ENCODE measurements at places on chromosomes 7 and 10.

DNA sequence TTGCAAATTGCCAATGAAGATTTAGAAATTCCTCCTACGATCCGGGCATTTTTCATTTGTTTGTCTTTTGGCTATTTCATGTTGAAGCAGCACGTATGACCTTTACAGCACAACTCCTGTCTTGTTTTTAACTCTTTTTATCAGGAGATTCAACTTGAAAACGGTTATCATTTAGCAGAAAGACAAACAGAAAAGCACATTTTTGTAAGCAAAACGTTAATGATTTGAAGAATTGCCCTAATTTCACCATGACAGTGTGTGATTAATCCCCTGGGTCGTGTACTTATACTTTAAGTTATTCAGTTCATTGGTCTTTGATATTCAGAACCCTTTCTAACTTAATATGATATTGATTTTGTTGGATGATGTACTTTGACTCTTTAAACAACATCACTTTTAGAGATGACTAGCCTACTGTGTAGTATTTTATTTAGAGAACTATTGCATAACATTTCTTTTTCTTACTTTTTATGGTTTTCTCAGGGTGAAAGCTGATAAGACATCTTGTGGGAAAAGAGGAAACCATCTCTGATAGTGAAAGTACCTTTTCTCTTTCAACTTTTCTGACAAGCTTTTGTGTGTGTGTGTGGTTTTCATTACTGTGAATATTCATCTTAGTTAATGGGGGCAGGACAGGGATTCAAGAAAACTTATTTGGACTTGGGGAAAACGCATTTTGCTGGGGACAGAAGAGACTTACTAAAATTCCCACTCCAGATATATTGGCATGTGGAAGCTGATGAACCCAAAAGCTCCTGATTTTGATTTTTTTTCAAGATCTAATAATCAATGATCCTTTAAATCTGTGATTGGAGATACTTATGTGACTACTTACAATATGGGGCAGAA lies 8.1 kb downstream of the HHEX start:
- DNase-seq = no peak

GRCh38 chr10:30309403-30309802 lies 39.7 kb downstream of the MTPAP start:
- no peak for DNase-seq

DNA sequence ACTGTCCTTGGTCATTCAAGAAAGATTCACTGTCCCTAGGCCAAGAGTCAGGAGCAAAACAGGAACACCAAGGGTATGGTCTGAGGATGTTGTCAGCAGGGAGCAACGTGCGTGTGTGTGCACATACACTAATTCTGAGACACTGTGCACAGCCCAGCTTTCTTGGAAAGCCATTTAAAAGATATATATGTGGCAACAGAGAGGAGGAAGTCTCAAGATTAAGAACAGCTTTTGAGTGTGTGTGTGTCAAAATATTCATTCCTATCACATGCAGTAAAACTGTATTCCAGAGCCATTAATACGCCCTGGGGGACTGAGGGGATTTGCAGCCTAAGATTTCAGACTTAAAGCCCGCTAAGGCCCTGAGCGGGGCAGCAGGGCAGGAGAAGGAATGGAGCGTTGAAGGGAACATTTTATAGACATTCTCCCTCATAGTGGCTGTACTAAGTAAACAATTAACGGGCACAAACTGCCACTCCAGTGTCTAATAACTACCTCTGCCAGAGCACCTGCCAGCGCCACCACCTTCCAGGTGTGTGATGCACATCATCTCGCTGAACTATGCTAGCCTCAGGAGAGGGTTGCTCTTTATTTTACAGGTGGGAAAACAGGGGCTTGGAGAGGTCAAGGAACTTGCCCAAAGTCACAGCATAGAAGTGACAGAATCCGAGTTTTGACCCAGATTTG lies 2.0 kb downstream of the NOD1 start:
- no peak for DNase-seq

- no peak for DNase-seq
Measured at GRCh38 chr7:102425639-102426267, 7.6 kb upstream of the ORAI2 start.

GRCh38 chr10:14836208-14836607 lies 1.6 kb downstream of the CDNF start:
- no peak for DNase-seq

GRCh38 chr10:130300608-130301020 lies 164.4 kb downstream of the GLRX3 start:
- DNase-seq = no peak

GRCh38 chr7:51376420-51377092 lies 59.9 kb upstream of the COBL start:
- no peak for DNase-seq

GRCh38 chr10:17237915-17238444 lies 9.9 kb downstream of the VIM start:
- DNase-seq = no peak

GRCh38 chr7:150375662-150376521 lies 3.2 kb upstream of the ZNF775 start:
- DNase-seq = no peak

DNA sequence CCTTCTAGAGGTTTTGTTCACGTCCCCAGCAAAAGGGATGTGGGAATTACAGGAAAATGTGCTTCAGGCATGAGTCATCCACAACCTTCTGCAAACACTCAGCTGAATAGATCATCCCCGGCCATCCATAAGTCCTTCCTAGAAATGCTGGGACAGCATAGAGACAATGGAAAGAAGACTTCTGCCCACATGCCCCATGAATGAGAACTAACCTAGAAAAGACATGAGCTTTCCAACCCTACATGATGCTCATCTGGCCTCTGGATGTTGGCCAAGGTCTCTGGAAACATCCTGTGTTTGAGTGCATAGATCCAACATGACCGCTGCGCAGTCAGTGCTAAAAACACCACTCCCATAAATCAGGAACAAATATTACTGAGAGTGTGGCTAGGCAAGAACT lies 277.5 kb downstream of the PLXNA4 start:
- peak; percentile 17 for DNase-seq

- DNase-seq = no peak
Measured at GRCh38 chr7:141072548-141073172, 1.2 kb upstream of the TMEM178B start.

GRCh38 chr7:38704751-38705150 lies 73.6 kb upstream of the AMPH start:
- DNase-seq = no peak

DNA sequence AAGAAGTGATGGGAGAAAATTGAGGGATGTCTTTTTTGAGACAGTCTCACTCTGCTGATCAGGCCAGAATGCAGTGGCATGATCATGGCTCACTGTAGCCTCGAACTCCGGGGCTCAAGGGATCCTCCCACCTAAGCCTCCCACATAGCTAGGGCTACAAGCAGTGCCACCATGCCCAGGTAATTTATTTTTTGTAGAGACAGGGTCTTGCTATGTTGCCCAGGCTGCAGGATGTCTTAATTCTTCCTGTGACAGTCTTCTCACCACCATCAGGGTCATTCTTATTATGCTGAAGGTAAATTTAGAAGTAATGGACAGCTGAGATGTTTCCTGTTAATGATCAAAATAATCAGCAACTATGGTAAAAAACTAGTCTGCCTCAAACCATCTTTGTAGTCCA lies 7.1 kb downstream of the DNAJC9 start:
- no peak for DNase-seq

- DNase-seq = peak; percentile 38
Measured at GRCh38 chr7:70571403-70571934, 560.5 kb upstream of the GALNT17 start.

DNA sequence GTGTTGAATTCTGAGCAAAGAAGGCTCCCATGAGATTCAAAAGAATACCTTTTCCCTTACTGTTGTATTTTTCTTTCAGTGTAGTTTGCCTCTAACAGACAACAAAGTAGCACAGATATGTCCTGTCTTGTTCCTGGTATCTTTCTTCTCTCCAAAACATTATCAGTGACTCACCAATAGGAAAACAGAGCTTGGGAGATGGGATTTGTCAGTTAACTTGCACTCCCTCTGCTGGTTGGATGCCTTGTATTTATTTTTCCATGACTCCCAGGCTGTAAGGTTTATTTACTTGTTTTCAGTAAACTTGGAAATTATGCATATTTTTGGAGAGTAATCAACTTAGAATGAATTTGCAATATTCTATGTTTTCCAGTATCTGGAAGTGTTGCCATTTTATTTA lies 129.7 kb downstream of the SAMD9 start:
- DNase-seq = no peak

DNA sequence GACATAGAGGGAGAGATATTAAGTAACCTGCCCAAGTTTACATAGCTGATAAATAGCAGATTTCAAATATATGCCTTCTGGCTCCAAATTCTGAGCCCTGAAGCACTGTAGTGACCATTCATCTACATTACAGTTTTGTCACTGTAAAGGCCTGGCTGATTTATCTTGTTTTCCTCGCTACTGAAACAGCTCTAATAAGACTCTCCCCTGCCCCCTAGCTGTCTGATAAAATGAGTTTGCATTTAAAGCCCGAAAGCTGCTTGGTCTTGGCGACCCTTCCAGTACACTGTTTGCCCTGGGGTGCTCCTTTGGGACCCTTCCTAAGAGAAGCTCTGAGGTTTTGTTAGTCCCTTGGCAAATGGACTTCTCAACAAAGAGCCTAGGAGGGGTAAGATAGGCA lies 59.7 kb upstream of the RAB11FIP2 start:
- DNase-seq = no peak

- DNase-seq = no peak
Measured at GRCh38 chr10:47026301-47027107, 115.3 kb downstream of the PTPN20 start.

GRCh38 chr10:92689663-92690210 lies at the start of gene HHEX:
Gene HHEX (plus strand): TSS chr10:92689955. CDS start chr10:92689987, 32 bp downstream.
- DNase-seq = no peak

GRCh38 chr7:131011432-131011742 lies 277.4 kb upstream of the KLF14 start:
- no peak for DNase-seq

DNA sequence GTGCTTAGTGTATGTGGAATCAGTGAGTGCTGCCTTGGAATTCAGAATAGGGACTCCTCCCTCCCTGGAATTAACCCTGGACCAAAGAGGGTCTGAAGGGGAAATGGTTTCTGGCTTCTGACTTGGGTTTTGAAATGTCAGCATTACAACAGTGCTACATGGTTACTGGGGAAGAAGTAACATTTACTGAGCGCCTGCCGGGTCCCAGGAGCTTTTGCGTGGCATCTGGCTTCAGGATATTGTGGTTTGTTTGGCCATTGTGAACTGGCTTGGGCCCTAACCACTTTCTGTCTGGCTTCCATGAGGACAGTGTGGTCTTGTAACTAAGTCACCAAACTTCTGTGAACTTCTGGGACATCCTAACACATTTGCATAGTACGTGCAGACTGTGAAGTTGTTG lies 21.3 kb downstream of the TSPAN15 start:
- DNase-seq = no peak

DNA sequence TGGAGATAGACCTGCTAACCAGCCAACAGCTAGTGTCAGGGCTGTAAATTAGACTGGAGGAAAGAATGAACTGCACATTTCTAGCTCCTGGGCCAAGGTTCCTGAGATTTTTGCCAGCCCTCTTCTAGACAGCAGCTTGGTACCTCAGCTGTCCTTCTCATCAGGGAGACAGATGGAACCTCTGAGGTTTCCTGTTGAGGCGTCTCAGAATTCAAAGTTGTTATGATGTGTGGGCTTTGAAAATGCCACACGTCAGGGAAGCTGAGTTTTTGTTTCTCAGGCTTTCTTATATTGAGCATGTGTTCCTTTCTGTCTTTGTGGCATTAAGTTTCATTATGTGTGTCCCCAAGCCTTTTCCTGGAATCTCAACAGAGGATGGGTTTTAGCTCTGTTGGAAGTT lies 736.6 kb downstream of the AUTS2 start:
- no peak for DNase-seq

- DNase-seq = no peak
Measured at GRCh38 chr7:151008511-151009323, 15.6 kb downstream of the ATG9B start.

- DNase-seq = no peak
Measured at GRCh38 chr10:128173386-128173785, 47.2 kb upstream of the MKI67 start.

GRCh38 chr10:70097459-70097858 lies 35.2 kb downstream of the AIFM2 start:
- DNase-seq = no peak

DNA sequence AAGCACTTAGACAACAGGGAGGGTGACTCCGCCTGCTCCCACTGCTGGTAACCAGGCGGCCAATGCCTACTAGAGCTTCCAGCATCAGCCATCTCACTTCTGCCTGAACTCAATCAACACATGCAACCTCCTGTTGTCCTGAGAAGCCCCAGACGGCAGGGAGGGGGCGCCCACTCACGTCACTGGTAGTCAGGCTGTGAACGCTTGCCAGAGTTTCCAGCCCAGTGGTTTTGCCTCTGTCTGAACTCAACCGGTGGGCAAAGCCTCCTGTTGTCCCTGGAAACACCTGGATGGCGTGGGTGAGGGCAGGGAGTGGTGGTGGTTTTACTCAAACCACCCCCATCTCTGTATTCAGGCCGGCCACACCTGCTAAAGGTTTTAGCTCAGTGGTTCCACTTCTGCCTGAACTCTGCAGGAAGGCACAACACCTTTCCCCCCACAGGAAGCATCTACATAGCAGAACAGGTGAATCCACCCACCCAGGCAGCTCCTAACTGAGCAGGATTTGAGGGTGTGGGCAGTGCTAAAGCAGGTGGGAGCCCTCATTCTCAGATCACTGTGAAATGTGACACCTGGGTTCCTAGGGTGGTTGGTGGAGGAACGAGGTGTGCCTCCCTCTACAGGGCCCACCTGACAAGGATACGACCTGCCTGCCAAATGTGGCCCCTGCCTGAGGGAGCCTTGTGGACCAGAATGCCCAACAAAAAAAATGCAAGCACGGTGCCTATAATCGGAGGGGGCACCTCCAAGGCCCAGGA lies 563.0 kb upstream of the SEMA3D start:
- DNase-seq = no peak

- no peak for DNase-seq
Measured at GRCh38 chr10:59008452-59008851, 168.0 kb upstream of the PHYHIPL start.

DNA sequence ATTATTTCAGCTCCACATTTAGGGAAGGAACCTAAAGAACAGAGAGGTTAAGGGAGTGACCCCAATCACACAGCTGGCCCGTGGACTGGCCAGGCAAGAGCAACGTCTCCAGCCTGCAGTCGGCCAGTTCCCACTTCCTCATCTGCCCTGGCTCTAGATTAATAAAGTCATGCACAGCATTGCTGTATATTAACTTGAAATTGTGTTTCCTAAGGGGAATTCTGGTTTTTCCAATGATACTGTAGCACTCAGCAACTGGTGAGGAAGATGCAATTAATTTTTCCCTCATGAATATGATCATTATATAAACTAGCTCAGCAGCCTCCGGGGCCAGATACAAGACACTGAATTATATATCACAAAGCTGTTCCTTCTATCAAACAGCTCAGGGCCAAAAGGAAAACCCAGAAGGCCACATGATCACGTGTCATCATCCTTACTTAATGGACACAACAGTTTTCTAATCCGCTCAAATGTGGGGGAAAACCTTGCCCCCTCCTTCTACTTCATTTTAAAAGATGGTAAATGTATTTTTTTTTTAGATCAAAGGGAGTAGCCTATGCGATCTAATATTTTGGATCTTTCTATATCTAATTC lies 295.3 kb upstream of the PRKCQ start:
- no peak for DNase-seq
